K562 (cell line): ENCODE measurements at places on chromosomes 6 and 20. TPM values are rescaled to one million over a fixed set of nuclear protein-coding genes. Genes with fewer than 3 reads are reported as not detected.

DNA sequence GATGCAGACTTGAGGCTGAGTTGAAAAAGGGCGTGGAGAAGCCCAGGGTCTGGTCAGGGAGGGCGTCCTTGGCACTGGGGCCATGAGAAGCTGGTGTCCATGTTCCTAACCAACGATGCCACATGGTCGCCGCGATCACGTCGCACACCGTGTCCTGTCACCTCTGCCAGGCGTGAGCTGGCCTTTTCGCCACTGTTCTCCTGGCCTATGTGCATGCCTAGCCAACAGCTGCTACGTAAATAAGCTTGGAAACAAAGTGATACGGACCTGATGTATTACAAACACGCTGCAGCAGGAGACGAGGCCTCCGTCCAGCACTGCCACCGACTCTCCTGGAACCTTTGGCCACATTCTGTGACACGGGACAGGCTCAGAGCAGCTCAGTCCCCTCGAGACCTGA lies 22.0 kb upstream of the KIF25 start:
- DNase-seq: no peak

AGER gene
- total RNA-seq: 7.8 and 11.5 TPM in 2 replicates

- DNase-seq: no peak
Measured at GRCh38 chr20:57275813-57276212, 9.4 kb upstream of the BMP7 start.

GRCh38 chr6:138535728-138536455 lies 36.6 kb upstream of the NHSL1 start:
- no peak for DNase-seq

DEFB124 gene
- not detected in 2 replicates for total RNA-seq

FLRT3 gene
- 0.04 and 0.07 TPM in 2 replicates for total RNA-seq

DNA sequence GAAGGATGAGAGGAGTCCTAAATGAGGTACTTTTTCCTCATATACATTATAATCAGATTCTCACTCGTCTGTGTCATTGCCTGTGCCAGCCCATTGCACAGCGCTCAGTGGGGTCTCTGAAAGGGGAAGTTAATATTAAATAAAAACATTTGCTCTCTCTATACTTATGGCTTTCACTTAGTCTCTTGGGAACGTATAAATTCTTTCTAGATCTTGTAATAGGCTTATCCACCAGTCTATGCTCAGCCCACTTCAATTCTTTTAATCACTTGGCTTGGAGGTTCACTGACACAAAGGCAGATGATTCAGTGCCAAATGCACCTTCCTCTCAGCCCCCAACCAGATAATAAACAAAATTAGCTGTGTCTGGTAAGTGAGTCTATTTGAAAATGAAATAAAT lies 164.3 kb upstream of the OGFRL1 start:
- no peak for DNase-seq

DNA sequence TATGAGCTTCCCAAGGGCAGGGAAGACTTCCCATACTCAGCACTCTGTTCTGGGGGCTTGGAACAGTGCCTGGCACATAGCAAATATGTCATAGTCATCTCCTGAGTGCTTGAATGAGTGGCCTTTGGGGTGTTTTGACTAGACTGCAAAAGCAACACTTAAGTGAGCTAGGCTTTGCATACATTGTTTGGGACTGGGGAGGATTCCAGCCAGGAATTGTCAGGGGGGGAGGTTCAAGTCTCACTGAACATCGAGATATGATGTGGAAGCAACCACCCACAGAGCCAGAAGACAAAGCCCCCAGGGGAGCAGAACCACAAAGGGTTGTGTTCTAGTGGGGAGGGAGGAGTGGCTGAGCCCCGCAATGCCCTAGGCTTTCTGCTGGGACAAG lies 98.4 kb downstream of the SYCP2 start:
- DNase-seq: no peak

KCNQ2 gene
- total RNA-seq: 0.13 and 0.40 TPM in 2 replicates
